ENCODE measurements at places on chromosomes 6 and 20.

DNA sequence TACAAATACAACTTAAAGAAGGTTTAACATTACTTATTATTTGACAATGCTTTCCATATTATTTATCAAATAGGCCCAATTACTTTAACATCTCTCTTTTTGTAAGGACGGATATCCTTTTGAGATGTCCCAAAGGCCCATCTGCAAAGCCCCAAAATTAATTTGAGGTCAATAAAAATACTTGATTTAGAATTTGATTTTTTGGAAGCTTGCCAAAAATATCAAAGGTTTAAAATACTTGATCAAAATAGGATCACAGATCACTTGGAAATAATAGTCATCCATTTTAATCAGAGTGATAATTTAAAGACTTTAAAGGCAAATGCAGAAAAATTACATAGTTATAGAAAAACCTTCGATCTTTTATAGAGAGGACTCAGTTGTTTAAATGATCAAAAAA is 8.1 kb downstream of the C6orf58 start:
- no peak for DNase-seq

DNA sequence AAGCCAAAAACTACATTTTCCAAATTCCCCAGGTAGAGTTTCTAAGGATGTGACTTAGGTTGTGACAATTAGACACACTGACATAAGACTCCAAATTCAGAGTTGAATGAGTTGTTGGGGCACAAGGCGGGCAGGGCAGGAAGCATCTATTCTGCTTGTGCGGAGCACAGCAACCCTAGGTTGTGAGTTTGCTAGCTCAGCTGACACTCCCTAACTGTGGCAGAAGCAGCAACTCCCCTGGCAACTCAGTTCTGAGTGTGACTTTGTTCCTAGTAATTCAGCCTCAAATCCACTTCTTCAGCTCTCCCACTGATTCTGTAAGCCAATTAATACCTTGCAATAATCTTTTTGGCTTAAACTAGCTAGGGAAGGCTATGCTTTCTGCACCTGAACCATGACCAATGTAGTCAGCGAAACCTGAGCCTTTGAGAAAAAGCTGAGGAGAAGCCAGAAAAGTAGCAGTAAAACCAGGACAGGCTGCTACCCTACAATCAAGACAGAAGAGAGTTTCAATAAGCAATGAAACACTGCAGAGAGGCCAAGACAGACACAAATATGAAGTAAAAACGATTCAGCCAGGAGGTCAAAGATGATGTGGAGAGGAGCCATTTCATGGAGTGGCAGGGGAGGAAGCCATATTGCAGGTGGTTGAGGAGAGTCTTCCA is 30.0 kb upstream of the PAQR8 start:
- no peak for DNase-seq

- DNase-seq: no peak
Measured at GRCh38 chr6:163094881-163095280, 319.6 kb upstream of the QKI start.

DNA sequence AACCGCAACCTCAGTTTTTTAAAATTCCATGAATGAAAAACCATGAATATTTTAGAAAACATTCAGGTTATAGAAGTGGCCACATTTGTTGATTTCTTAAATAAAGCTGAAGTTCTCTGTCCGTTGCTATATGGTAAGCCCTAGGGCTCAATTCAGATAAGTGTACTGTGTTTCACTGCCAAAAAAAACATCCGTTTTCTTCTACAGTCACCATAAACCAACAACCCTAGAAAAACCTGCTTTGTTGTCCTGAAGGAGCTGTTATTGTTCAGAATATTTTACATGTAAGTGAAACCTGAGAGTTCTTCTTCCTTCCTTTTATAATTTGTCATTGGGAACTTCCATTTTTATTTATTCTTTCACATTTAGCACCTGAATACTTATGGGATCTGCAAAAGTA is 274.1 kb downstream of the TFAP2A start:
- DNase-seq: no peak

DNA sequence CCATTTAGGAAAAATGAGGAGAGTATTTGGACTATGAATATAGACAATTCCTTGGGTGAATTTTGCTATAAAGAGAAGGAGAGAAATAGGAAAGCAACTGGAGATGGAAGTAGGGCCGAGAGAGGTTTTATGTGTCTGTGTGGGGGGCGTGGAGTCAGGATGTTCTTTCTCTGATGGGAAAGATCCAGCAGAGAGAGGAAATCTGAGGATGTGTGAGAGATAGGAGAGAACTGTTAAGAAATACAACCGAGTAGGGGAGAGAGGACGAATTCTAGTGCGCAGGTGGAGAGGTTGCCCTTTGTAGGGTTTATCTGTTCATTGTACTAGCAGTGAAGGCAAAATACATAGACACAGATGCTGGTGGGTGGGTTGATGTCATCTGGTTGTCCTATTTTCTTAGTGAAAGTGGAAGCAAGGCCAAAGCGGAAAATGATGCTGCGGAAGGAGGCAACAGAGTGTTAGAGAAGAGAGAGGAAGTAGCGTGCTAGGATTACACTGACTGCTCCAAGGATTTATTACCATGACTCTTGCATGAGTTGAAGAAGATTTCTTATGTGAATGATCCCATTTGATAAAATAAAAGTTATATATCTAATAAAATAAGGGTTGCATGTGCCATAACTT is 57.7 kb downstream of the CLVS2 start:
- no peak for DNase-seq

- DNase-seq: no peak
Measured at GRCh38 chr20:50798650-50799049, 3.8 kb downstream of the BCAS4 start.

- DNase-seq: no peak
Measured at GRCh38 chr20:23339986-23340385, 10.6 kb upstream of the NXT1 start.

DNA sequence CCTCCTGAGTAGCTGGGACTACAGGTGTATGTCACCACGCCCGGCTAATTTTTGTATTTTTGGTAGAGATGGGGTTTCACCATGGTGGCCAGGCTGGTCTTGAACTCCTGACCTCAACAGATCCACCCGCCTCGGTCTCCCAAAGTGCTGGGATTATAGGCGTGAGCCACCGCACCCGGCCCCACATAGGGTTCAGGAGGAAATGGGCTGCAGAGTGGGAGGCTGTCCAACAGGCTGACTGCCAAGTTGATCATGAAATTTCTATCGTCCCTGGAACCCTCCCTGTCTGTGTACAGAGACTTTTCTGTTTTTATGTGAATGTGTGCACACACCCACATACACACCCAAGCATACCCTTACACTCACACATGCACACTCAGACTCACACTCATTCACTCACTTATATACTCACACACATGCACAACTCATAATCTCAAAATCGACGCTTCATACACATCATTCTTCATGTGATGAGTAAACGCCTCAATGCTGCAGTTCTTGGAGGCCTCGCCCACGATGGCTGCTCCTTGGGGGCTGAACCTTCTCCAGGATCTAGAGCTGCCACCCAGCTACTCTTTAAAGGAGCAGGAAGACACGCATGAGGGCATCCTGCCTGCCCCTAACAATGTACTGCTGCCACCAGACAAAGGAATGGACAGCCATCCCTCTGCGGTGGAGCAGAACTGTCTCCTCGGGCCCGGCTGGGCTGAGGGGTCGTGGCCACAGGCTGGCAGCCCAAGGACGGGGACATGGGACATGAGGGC is 35.6 kb downstream of the SUN5 start:
- DNase-seq: no peak

- no peak for DNase-seq
Measured at GRCh38 chr20:18005170-18005989, 36.6 kb downstream of the MGME1 start.

DNA sequence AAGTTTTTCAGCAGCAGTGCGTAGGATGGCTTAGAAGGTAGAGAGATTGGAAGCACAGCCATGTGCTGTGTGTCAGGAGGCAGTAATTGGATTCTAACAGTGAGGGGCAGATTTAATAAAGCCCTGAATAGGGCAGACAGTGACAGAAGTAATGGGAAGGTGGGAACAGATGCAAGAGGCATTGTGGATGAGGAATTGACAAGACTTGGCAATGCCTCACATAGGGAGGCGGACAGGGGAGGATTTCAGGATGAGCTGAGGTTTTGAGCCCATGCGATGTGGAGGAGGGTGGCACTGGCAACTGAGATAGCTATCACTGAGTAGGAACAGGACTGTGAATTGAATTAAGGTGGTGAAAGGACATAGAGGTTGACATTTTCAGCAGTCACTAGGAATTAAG is 262.2 kb upstream of the FLRT3 start:
- no peak for DNase-seq

DNA sequence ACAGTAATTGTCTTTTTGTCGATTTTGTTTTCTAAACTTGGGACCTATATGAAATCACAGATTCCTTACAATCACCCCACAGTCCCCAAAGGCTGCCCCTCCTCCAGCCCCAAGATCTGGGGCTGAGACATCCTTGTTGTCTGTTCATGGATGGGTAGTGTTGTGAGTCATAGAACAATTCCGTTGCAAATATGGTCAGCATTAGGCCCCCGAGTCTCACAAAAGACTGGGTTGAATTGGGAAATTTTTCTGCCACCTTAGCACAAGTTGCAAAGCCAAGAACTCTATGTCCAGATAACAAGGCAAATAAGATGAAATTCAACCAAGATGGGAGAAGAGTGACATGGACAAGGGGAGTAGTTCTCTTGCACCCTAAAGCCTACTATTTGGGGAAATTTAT is 10.5 kb upstream of the TAB2 start:
- no peak for DNase-seq

GRCh38 chr6:139330826-139331500 is 39.2 kb upstream of the TXLNB start:
- no peak for DNase-seq

- no peak for DNase-seq
Measured at GRCh38 chr20:14764511-14765369, 427.3 kb upstream of the FLRT3 start.

DNA sequence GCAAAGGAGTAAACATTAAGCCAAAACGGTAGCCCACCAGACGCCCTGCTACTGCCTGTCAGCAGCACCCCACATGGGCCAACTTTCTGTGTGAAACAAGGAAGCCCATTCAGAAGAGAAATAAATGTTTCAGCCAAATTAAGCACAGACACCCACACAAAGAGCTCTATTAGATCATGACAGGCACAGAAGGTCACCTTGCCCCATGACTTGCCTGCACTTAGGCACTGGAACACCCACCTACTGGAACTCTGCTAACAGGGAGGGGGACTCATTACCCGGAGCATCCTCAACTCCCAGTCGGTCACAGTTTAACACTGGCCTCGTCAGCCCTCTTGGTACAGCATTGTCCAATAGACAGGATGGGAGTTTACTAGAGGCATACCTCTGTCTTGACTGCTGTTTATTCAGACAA is 31.8 kb downstream of the GFOD1 start:
- no peak for DNase-seq

DNA sequence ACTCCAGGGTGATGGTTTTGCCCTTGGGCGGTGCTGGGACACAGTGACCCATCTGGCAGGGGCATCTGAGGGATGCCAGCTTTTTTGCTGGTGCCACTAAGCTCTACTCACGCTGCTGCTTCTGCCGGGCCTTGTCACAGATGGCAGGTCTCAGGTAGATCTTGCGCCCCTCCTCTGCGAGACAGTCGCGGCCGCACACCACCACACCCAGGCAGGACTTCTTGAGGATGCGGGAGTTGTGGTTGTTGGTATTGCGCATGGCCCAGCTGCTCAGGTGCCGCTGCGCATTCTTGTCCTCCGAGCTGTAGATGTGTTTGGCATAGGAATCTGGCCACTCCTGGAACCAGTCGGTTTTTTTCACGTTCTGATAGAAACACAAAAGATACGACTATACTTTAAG is 14.7 kb downstream of the GCM1 start:
- DNase-seq: no peak

DNA sequence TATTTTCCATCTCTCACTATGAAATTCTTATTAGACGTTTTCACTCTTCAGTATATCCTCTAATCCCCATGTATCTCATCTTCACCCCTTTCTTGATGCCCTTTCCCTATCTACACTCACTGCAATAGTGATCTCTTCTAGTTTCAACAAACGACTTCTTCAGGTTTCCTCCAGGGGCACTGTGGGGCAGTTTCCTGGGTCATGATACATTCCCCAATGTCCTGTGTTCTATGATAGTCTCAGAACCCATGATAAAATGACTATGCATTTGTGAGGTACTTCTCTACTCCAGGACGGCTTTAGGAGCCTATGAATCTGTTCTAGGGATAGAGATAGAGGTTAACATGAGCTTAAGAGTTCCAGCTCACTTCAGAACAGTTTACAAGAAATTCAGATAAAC is 183.3 kb downstream of the FOXC1 start:
- no peak for DNase-seq

GRCh38 chr20:19815553-19815991 is 57.5 kb downstream of the RIN2 start:
- DNase-seq: no peak

GRCh38 chr6:9517806-9518205 is 897.1 kb downstream of the TFAP2A start:
- DNase-seq: no peak

- no peak for DNase-seq
Measured at GRCh38 chr20:38132910-38133501, 32.1 kb downstream of the TGM2 start.

DNA sequence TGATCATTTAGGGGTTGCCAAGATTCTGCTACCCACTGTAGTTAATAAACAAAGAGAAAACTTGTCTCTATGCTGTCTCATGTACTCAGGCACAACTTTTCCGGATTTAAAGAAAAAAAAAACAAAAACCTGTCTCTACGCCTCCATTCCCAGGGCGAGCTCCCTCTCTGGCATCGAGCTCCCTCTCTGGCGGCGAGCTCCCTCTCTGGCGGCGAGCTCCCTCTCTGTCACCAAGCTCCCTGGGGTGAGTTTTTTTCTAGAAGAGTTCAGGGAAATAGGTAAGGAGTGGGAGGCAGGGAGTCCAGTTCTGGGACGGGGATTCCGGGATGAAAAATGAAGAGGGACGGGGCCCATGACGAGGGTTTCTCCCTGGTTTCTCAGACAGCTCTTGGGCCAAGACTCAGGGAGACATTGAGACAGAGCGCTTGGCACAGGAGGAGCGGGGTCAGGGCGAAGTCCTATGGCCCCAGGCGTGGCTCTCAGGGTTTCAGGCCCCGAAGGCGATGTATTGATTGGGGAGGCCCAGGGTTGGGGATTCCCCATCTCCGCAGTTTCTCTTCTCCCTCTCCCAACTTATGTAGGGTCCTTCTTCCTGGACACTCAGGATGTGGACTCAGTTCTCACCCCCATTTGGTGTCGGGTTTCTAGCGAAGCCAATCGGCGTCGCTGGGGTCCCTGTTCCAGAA is 16.5 kb upstream of the HLA-A start:
- DNase-seq: no peak

Data from stimulated activated CD4-positive, alpha-beta T cell treated with anti-CD3 and anti-CD28 coated beads, TNF-alpha, amount 100 ng/mL, for 4 hours (primary cell).